Activated CD4-positive, alpha-beta T cell treated with anti-CD3 and anti-CD28 coated beads for 48 hours (primary cell): ENCODE measurements at places on chromosomes 13 and 19.

DNA sequence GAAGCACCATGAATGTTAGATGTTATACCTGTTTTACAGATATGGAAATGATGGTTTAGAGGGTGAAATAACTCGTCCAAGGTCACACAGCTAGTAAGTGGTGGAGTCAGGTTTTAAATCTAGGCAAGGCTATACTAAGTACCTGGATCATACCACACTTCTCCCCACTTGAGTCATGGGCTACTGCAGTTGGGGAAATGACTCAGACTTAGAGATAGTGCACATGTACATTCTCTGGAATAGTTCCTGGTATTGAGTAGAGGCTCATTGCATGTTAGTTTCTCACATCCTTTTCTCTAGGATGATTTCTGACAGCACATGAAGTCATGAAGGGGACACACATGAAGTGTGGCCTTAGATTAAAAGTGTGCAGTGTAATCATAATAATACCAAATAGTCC lies 76.2 kb upstream of the TNFSF11 start:
- peak; percentile 47 for DNase-seq

DNA sequence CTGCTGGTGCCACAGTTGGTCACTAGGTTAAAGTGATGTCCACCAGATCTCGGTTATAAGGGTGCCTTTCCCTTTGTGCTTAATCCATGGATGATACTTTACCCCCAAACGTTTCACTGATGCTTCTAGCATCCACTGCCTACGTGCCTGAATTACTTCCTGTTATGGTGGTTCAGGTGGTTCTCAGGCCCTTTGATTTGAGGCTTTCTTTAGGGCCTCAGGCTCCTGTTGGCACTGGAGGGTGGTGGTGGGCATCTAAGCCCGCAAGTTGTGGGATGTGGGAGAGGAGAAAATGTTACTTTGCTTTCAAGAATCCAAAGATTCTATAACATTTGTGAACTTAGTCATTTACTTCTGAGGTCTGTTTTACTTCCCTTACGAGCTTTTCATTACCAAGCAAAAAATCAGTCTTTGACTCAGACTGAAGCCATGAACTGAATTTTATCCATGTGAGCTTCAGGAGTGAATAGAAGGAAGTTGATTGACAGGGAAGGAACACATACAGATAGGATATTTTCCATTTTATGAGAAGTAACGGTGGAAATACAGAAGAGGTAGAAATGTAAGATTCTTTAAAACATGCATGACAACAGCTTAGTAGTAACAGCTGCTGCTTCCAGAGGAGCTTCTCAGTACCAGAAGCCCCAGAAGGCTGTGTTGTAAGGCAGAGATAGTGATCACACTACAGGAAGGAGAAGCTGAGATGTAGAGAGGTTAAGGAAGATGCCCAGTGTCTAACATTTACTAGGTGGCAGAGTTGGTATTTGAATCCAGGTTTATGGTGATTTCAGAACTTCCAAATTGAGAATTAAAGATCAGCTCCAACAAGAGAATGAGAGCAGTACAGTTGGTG lies 65.0 kb downstream of the ARHGEF7 start:
- no peak for DNase-seq

GRCh38 chr19:40246292-40247073 lies 20.0 kb upstream of the CCNP start:
- DNase-seq: no peak

- no peak for DNase-seq
Observed at GRCh38 chr13:23848646-23849141, 40.5 kb downstream of the MIPEP start.
